ENCODE measurements at places on chromosomes 6 and 20.

DNA sequence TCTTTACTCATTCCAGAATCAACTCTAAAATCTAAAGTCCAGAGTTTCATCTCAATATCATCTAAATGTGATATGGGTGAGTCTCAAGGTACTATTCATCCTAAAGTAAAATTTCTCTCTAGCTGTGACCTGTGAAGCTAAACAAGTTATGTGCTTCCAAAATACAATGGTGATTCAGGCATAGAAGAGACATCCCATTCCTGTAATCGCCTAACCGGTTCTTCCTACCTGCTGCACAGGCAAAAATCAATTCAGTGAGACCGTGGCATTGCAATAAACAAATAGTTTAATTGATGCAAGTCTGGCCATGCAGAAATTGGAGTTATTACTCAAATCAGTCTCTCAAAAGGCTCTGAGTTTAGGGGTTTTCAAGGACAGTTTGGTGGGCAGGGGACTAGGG lies 232.8 kb downstream of the UBE3D start:
- DNase-seq, result no peak

GRCh38 chr6:135935941-135936601 lies 84.6 kb downstream of the PDE7B start:
- no peak for DNase-seq

DNA sequence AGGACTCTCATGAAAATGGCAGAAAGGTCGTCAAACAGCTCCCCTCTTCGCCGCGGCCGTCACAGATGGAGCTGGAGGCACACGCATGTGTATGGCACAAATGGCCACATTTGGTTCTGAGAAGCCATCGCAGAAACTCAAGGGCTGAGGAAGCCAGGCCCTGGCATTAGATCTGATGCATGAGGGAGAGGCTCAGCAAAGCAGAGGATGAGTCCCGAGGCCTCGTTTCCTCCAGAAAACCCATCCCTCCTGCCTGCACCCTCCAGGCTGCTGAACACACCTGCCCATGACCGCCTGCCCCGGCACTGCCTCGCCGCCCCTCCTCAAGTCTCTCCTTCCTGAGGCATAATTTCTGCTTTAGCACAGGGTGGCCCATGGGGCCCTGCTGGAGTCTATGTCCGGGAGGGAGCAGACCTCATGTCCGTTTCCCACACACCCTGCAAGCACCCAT lies 240.3 kb downstream of the DLL1 start:
- DNase-seq, result no peak

- no peak for DNase-seq
Measured at GRCh38 chr20:54995553-54995952, 520.2 kb downstream of the DOK5 start.

GRCh38 chr6:144171406-144171805 lies 21.1 kb downstream of the STX11 start:
- no peak for DNase-seq

DNA sequence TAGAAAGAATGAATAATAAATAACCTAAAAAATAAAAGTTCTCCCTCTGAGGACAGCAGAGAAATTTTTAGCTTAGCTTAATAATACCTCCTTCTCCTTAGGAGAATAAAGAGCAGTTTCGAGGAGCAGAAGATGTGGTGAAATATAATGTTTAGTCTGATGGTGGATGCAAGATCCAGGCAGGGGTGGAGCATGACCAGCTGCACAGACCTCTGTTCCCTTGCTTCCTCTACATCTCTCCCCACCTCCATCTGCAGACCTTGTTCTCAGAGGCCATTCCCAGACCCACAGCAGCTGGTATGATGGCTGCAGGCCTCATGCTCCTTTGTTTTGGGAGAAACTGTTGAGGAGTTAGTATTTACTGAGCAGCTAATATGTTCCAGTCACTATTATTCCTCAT lies 1.5 kb downstream of the BTN3A2 start:
- no peak for DNase-seq

DNA sequence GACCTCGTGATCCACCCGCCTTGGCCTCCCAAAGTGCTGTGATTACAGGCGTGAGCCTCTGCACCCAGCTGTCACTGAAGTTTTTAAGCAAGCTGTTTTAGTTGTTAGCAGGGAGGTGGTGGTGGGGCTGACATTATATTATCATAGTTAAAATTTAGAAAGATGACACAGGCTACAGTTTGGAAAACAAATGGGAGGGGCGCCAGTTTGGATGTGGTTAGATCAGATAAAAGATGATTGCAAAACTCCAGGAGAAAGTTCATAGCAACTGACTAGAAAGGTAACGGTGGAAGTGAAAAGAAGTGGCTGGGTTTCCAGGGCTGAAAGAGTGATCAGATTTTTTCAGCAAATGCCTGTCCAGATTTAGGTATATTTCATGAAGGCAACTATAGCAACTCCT lies 311.9 kb upstream of the CITED2 start:
- no peak for DNase-seq

DNA sequence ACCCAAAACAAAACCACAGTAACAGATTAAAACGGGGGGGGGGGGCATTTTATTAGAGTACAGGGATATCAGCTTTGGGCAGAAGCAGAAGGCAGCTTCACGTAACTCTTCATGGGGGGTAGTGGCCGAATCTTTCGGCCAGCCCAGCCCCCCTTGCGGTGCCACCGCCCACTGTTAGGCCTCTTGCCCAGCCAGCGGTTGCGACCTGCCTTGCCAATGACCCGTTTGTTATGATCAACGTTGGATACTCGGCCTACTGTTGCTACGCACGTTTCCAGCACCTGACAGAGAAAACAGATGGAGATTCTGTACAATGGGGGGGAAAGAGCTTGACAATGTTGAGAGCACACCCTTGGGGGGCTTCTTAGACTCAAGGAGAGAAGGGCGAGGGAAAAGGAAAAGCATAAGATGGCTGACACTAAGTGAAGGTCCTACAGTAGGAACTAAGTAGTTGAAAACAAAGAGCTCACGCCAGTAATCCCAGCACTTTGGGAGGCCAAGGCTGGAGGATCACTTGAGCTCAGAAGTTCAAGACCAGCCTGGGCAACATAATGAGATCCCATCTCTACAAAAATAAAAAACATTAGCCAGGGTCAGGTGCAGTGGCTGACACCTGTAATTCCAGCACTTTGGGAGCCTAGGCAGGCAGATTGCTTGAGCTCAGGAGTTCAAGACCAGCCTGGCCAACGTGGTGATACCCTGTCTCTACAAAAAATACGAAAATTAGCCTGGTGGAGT lies 724 bp upstream of the CUL7 start:
- no peak for DNase-seq

- no peak for DNase-seq
Measured at GRCh38 chr6:167285077-167285770, 5.9 kb upstream of the UNC93A start.

DNA sequence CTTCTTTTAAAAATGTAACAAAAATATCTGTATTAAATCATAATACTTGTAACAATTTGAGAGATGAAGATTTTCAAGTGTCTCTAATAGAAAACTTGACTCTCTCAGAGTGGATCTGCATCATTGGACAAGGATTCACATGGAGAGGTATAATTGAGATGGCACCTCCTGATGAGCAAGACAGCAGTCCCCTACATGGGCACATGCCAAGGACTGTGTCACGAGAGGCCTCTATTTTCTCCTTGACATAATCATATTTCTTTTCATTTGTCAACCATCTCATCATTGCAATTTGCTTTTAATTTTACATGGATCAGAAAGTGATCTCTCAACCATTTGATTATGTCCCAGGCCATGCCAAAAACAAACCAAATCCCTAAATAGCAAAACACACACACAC lies 206.8 kb upstream of the THEMIS start:
- DNase-seq, result no peak

- peak; percentile 35 for DNase-seq
Measured at GRCh38 chr6:167676000-167676665, 150.6 kb upstream of the AFDN start.

DNA sequence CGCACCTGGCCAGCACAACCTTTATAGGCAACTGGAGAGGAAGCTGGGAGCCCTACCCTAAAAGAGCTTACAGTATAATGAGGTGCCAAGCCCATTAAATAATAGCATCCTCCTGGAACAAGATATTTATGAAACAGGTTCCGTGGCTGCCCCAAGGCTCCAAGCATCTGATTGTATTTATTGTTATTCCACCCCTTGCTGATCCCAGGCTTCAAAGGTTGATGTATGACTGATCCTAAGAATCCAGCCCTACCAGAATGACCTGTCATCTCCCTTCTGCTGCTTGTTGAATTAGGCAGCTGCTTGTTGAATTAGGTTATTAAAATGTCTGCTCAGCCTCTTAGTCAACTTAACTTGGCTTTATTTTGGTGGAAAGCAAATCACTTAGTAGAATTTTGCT lies 35.2 kb upstream of the SASH1 start:
- DNase-seq, result no peak

DNA sequence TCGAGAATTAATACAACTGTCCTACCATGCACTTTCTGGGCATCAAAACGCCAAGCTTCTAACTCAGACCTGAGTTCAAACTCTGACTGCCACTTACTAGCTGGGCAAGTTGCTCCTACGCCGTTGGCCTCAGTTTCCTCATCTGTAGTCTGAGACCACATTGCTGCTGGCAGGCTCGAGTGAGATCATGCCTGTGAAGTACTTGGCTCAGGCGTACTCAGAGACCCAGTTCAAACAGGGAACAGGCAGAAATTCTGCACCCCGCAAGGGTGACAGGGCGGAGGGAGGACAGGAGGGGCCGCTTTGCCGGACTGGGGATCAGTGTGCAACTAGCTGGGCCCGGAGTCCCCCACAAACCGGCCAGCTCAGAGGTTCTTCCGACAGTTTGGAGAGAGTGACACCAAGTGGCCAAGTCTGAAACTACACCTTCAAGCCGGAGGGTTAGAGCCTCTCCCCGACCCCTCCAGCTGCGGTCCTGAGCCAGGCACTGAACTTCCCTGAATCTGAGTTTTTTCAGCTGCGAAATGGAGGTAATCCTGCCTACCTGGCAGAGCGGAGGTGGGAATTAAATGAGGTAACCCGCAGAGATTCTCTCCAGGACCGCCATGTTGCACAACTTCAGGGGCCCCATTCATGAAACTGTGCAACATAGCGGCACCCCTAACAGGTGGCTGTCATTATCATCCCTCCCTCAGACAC lies 46.0 kb upstream of the PTPN1 start:
- DNase-seq, result no peak

DNA sequence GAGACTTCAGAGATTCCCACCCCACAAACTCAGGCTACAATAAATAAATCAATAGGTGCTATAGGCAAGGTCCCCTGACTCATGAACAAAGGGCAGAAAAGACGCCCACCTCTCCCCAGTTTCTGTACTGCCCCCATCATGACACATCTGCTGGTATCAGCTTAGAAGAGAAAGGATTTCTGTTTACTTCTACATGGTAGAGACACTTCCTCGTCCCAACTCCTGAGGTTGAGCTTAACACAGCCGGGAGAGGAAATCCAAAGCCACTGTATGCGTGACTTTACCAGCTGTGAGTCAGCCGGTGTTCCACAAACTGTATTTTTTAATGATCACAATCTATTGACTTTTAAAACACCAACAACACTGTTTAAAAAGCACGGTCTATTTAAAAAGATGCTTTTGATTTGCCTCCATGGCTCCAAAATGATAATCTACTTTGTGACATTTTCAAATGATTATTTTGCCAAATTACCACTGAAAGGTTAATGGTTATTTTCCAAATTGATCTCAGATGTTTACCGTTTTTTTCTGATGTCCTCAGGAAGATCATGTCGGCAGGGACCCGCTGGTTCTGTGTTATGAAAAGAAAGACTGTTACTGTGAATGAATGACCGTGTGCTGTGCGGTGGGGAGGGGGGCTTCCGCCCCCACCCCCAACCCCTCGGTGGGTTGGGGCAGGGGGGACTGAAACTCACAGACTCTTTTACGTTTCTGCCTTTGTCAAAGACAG lies 72.5 kb downstream of the ATP9A start:
- no peak for DNase-seq

DNA sequence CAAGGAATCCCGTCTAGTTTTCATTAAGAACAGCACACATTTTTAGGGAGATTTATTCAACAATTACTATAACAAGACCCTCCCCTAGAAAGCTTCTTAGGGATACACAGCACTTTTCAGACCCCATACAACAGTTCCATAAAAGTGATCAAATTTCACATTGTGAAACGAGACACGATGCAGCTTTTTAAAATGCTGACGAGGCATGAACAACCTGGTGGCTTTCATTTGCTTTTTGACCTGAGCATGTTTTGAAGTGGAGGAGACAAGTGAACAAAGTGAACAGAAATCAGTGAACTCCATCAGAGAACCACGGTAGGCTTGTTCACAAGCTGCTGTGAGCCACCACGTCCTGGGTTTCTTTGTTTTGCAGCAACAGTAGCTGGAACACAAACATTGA lies 112.2 kb downstream of the PCSK2 start:
- DNase-seq, result no peak

DNA sequence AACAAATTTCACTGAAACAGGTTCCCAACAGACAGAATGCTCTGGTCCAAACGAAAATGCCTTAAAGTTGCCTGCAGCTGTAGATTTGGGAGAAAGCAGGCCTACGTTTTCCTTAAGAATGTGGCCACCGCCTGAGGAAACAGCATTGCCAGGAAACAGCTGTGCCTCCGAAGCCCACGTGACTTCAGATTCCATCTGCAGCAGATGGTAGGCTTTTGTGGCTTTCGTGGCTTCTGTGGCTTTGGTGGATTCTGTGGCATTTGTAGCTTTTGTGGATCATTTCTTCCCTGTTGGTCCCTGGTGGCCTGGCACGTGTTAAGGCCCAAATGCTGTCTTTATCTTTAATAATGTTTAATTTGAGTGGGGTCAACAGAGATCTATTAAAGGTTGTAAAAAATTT lies 222.9 kb downstream of the TTLL2 start:
- DNase-seq, result peak; percentile 26

GRCh38 chr20:47733892-47734291 lies 51.4 kb downstream of the SULF2 start:
- DNase-seq, result no peak

DNA sequence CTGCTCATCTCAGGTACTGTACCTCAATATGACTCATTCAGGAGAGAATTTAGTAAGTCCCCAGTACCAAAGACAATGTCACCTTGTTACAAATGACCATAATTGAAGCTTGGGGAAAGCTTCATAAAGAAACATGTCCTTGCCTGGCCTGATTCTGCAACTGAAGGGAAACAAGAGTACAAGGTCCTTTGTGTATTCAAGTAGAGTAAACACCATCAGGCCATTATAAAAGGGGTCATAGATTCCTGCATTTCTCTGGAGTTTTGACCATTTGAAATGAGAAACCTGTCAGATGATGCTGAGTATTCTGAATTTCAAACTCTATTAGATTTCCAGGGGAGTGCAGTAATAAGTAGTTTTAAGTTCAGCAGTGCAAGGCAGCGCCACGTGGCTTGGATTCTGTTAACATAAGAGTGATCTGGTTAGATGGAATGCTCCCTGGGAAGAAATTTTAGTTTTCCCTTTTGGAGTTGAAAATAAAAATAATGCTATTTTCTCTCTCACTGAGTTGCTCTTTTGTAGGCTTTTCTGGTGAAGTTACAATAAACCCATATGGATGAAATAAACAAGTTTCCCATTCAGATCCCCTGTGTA lies 1054.3 kb downstream of the EPHA7 start:
- peak; percentile 93 for DNase-seq

Data from forelimb muscle (tissue), 1 donor.